PC-3 (cell line): ENCODE measurements at places on chromosomes 16 and 17.
A peak's percentile ranks its signal among the peaks of the same experiment; 100 is the strongest.

DNA sequence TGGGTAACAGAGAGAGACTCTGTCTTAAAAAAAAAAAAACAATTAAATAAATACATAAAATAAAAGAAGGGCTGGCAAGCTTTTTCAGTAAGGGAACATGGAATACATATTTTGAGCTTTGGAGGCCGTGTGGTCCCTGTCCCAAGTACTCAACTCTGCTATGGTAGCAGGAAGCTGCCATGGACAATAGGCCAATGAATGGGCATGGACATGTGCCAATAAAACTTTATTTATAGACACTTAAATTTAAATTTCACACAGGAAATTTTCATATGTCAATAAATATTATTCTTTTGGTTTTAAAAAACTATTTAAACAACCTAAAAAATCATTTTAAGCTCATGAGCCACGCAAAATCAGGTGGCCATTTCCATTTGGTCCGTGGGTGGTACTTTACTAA is 3.8 kb downstream of the OTOA start:
- DNase-seq = no peak

DNA sequence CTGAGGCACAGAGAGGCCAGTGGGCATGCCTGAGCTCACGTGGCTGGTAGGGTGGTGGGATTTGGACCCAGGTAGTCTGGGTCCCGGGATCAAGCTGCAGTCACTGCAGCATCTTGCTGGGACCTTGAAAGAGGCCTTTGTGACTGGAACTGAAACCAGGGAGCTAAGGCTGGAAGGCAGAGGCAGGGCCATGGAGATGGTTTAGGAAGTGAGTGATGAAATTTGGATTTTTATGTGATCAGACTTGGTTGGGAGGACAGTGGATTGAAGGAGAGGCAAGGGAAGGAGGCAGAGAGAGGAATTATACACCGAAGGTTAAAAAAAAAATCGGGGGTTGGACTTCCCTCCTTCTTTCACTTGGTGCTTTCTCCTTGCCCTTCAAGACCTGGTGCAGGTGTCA is 255.4 kb upstream of the CACNG5 start:
- DNase-seq = no peak

DNA sequence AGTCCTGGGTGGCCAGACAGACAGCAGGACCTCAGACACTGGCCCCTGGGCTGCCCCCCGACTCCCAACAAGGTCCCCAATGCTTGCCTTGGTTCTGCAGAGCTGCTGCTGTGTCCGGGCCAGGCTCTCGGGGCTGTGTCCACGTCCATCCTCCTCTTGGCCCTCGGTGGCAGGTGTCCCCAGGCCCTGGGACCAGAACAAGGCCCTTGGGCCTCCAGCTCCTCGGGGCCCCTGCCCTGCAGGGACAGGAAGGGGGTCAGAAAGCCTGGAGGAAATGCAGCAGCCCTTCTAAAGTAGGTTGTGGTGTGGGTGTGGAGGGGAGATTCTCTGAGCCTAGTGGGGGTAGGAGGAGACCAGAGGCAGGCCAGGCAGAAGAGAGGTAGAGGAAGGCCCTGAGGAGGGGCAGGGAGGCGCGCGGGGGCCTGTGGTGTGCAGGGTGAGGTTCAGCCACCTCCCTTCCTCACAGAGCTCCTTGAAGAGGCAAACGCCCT is 2.5 kb upstream of the AXIN1 start:
- DNase-seq = no peak

GRCh38 chr17:4956493-4957061 is 5.7 kb downstream of the ENO3 start:
- no peak for DNase-seq

GRCh38 chr16:11232852-11233726 is 22.9 kb downstream of the SOCS1 start:
- DNase-seq = no peak

GRCh38 chr16:53085931-53086421 is 31.2 kb downstream of the CHD9 start:
- DNase-seq = no peak

DNA sequence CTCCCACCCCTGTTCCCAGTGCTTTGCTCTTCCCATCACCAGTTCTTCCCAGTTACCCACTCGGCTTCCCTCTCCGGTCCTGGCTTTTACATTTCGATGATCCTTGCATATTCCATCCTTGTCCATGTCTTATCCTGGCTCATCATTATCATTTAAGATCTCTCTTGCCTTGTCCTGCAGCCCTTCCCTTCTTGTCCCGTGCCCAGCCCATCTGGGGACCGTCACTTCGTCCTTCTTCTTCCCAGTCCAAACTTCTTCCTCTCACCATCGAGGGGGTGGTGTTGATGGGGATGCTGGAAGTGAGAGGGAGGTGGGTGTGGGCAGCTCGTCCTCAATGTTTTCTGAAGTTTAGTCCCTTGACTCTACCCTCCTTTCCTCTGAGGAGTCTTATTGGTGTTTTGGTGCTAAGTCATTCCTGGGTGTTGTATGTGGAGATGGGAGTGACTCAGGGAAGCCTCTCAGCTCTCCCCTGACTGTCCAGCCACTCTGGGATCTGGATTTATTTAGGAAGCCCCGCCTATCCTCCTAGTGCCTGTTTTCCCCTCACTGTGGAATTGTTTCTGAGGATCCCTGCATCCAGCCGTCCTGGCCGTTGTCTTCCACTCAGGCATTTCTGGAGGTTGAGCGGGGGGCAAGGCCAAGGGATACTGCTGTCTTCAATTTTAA is 975 bp downstream of the SNX29 start:
- peak; percentile 71 for DNase-seq

DNA sequence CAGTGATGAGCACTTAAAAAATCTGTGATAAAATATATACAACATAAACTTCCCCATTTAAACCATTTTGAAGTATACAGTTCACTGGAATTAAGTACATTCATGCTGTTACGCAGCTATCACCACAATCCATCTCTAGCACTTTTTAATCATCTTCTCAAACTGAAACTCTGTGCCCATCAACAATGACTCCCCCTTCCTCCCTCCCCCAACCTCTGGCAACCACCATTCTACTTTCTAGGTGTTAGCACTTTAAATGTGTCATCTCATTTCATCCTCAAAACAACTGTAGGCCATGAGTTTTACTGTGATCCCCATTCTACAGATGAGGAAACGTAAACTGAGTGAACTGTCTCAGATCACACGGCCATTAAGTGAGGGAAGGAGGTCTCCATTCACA is 13.8 kb upstream of the TMEM98 start:
- DNase-seq = no peak

DNA sequence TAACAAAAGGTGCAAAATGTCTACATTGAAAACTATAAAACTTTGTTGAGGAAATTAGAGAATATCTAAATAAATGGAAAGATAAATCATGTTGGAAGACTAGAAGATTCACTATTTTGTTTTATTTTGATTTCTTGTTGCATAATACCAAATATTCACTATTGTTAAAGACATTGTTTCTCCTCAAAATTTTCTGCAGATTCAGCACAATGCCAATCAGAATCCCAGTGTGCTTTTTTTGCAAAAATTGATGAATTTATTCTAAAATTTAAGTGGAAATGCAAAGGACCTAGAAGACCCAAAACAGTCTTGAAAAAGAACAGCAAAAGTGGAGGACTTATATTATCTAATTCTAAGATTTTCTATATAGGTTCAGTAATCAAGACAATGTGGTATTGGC is 40.4 kb downstream of the TTLL6 start:
- no peak for DNase-seq

- no peak for DNase-seq
These were observed 312.7 kb upstream of the CCL2 start for GRCh38 chr17:33942414-33942813.

- peak; percentile 52 for DNase-seq
These were observed 5.2 kb upstream of the OR1F1 start for GRCh38 chr16:3182608-3183444.

DNA sequence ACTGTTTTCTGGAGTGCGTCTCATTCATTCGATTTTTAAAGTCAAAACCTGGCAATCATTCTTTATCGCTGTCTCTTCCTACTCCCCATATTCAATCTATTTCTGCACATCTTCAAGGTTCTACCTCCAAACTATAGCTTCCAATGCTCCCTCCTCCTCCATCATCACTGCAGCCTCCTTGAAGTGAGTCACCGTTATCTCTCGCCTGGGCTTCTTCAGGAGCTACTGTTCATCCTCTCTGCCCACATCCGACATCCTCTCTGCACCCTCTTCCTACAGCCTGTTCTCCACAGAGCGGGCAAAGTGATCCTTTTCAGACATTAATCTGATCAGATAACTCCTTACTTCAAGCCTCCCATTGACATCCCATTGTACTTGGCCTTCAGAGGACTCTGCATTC is 144.2 kb upstream of the DNAH9 start:
- no peak for DNase-seq
